Cardiac fibroblast (primary cell): ENCODE measurements at places on chromosomes 1 and 21.

GRCh38 chr1:222557148-222557547 lies 9.2 kb upstream of the HHIPL2 start:
- DNase-seq = peak; percentile 37

DNA sequence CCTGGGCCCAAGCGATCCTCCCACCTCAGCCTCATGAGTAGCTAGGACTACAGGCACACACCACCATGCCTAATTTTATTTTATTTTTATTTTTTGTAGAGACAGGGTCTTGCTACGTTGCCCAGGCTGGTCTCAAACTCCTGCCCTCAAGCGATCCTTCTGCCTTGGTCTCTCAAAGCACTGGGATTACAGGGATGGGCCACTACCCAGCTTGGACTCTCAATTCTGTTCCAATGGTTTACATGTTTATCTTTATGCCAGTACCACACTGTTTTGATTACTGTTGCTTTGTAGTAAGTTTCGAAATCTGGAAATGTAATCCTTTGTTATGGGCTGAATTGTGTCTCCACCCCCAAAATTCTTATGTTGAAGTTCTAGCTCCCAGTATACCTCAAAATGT lies 88.4 kb upstream of the TARDBP start:
- DNase-seq = no peak

DNA sequence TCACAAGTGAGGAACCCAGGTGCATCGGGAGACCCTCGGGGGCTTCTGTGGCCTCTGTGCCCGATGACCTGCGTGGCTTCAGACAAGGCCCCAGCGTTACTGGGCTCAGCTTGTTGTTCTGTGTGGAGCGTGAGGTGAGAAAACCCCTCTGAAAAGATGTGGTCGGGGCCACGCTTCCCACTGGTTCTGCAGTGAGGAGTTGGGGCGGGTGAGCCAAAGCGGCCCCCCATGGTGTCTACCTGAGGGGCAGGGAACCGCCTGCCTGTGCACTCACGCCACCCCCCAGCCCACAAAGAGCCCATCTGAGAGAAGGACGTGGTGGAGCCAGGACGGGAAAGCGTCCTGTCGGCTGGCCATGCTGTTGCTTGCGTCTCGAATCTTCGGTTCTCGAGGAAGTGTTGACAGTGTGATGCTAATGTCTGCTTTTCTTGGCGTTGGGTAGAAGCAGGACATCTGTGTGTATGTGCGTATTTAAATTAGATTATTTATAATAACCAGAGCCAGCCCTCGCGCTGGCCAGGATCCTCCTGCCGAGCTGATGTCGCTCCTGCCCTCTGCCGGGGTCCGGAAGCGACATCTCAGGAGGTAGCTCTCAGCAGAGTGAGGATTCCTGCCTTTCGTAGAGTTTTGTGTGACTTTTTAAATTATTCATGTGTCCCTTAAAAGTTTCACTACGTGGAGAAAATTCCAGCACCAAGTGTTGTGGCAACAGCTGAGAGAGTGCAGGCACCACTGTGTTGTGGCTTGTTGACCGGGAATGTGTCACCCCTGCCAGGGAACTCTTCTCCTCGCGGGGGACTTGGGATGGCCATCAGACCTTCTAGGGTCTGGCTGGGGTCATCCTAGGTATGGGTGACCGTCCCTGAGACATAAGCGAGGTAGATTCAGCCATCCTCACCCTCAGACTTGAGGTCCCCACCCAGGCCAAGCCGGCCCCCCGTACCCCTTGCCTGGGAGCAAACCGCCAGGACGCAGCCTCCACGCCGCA lies 15.3 kb downstream of the TMEM201 start:
- DNase-seq = no peak

GRCh38 chr1:56194701-56195300 lies 384.6 kb downstream of the PLPP3 start:
- peak; percentile 60 for DNase-seq
